Foreskin keratinocyte (primary cell): ENCODE measurements at places on chromosomes 7 and 10.
A peak's percentile ranks its signal among the peaks of the same experiment; 100 is the strongest.

GRCh38 chr10:72085864-72086465 is 2.4 kb downstream of the SPOCK2 start:
- DNase-seq, result no peak

DNA sequence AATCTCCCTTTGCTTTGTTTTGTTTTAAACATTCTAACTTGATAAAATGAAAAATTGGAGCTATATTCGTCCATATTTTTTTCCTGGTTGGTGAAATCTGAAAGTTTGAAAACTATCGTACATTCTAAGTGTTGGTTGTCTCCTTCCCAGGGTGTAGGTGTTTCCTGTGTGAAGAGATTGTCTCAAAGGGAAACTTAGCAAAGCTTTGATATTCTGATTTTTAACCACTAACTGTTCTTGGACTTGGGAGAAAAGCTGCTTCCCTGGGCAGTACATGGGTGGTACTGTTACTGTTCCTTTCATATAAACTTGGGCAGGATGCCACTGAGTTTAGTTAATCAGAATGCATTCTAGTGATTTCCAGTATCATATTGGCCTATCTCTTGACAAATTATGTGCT is 253.5 kb upstream of the LRGUK start:
- DNase-seq, result no peak

GRCh38 chr7:130902755-130903357 is 168.8 kb upstream of the KLF14 start:
- DNase-seq, result no peak

DNA sequence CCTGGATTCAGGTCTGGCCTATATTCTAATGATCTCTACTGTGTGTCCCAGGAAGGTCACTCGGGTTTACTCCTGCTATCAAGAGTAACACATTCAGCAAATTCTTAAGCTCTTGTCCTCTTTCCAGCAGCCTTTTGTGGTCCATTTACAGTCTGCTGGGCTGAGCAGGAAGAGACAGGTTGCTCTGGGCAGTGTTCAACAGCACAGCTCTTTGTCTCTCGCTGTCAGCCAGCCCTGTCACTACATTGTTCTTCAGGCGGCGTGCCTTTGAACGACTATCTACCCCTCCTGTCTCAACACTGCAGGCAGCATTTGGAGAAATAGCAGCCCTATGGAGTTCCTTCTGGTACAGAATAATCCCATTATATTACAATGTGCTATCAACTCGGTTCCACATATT is 192.2 kb upstream of the TBX20 start:
- DNase-seq, result no peak

- DNase-seq, result no peak
These were observed 127.8 kb downstream of the RAPGEF5 start for GRCh38 chr7:22229148-22229547.

DNA sequence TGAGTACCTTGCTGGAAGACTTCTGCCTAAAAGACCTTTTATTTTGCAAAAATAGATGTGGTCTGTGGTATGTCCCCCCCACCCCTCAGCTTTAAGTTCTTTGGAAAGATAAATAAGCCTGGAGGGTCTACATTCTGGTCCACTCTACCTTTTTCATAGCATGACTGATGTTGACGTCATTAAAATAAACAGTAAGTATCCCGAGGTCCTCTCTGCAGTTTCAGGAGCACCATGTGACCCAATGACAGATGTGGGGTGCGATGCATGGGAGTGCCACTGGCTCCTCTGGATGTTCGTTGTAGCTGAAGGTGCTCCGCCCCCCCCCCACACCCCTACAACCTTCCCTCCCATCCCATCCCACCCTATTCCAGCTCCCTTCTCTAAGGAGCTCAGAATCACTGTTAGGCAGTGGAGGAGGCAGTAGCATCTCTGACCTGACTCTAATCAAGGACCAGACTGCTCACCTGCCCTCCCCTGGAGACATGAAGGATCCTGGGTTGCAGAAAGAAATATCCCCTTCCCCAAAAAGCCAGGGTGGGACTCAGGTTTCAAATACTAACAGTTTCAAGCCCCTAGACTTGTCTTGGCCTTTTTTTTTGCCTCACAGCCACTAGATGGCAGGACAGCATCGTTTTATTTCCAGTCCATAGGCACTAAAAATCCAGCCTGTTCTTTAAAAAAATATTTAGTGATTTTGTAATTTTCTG is 25.1 kb downstream of the CASP7 start:
- DNase-seq, result peak; percentile 17

GRCh38 chr10:51955696-51956095 is 256.3 kb upstream of the CSTF2T start:
- DNase-seq, result no peak

GRCh38 chr7:117269886-117270285 is 53.0 kb downstream of the WNT2 start:
- DNase-seq, result peak; percentile 81

DNA sequence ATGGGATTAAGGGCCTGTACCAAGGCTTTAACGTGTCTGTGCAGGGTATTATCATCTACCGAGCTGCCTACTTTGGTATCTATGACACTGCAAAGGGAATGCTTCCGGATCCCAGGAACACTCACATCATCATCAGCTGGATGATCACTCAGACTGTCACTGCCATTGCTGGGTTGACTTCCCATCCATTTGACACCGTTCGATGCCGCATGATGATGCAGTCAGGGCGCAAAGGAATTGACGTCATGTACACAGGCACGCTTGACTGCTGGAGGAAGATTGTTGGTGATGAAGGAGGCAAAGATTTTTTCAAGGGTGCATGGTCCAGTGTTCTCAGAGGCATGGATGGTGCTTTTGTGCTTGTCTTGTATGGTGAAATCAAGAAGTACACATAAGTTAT is 18.2 kb downstream of the LSM5 start:
- DNase-seq, result no peak

DNA sequence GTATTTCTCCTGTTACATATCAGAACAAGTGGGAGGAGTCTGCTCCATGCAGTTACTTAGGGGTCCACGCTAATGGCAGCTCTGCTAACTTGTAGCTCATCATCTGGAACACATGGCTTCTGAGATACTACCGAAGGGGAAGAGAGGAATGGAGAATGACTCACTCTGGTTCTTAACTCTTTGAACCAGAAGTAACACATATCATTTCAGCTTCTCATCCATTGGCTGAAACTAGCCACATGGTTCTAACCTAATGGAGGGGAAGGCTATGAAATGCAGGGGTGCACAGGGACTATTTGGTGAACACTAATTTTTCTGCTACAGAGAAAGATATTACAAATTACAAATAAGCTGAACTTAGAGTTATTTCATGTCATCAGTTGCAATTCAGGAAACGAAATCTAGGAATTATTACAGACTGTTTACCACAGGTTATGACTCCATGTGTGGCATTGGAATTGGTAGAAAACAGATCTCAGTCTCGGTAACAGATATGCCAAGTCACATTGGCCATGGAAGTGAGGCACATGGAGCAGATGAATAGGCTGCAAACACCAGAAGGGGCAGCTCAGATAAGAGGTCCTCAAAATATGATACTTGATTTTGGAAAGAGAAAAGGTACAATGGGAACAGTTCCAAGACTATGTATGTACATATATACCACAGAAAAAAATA is 9.4 kb upstream of the KAT6B start:
- no peak for DNase-seq

- DNase-seq, result no peak
These were observed 280.7 kb downstream of the SORCS3 start for GRCh38 chr10:104921763-104922162.

GRCh38 chr7:1669064-1669951 is 769 bp upstream of the ELFN1 start:
- DNase-seq, result peak; percentile 17
